IPS DF 6.9 (cell line): ENCODE measurements at places on chromosomes 6 and 20.

DNA sequence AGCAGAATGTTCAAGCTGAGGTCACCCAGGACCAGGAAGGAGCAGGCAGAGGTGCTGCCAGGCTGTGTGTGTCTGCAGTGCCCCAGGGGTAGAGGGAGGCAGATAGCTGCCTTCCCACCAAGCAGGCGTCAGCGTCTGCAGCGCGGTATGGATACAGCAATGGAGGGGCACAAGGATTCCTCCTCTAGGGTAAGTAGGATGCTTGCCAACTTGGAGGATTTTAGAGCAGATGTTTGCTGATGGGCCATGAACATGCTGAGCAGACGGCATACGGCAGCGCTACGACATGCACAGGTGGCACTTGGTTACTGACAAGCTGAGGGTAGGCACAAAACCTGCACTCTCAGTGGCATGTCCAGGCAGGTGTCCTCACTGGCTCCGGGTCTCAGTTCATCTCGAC, 48.1 kb downstream of the PSMG4 start:
- no peak for DNase-seq

GRCh38 chr6:41720783-41721182, 14.6 kb downstream of the TFEB start:
- no peak for DNase-seq

GRCh38 chr6:148881593-148882311, 134.9 kb downstream of the UST start:
- DNase-seq = no peak

- DNase-seq = no peak
These were observed 13.3 kb upstream of the IL20RA start for GRCh38 chr6:137058037-137058436.

DNA sequence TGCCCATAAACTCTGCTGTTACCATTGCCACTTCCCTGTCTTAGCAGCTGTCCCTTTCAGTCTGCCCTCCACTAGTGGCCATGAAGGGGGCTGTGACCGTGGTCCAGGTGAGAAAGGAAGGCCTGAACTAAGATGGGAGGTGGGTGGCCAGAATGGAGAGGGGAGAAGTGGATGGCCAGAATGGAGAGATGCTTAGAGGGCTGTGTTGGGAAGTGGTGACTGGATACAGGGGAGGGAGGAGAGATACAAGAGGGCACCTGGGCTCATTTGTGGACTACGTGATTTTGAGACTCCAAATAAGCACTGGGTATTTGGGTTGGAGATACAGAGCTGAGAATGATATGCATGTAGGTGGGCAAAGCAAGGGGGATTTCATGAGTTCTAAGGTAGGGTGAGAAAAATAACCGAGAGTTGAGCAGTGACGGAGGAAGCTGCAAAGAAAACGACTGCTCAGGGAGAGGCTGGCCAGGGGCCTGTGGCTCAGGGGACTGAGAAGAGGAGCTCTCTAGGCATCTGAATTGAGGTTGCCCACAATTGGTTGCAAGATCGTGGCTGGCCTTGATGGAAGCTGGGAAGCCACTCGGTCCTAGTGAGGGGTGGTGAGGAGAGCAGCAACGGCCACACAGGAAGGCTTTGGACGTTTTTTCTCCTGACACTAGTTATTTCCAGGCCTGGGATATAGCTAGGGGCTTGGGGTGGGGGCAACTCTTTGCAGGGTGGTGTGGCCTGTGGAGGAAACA, 36.9 kb downstream of the PANK2 start:
- no peak for DNase-seq

- DNase-seq = no peak
These were observed 38.4 kb upstream of the EIF2S2 start for GRCh38 chr20:34150306-34151000.

DNA sequence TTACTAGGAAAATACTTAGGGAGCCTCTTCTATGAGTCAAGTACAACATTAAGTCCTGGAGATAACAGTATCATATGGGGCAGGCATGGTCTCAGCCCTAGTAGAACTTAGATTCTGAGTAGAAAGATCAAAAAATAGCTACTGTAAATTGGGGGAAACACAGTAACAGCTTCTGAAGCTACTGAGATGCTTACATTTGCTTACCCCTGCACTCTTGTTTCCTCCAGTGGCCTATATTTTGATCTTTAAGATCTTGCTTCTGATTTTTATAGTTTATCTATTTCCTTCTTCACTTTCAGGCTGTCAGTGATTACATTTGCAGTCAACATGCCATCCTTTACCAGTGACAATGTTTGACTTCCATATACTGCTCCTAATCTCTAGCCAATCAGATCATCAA, 35.3 kb downstream of the HIVEP2 start:
- DNase-seq = no peak

DNA sequence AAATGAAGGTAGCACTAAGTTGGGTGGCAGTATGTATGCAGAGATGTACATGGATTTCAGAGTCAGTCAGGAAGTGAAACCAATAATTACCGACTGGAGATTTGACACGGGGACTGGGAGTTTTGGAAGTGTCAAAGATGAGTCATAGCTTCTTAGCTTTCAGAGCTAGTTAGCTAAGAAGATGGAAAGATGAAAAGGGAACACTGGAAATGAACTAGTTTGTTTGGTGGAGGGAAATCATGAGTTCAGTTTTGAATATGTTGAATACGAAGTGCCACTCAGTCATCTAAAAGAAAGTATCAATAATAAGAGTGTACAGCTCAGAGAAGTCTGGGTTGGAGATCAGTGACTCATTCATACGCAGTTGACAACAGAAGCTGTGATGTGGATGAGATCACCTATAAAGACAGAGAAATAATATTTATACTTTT, 7.5 kb downstream of the ESF1 start:
- no peak for DNase-seq

DNA sequence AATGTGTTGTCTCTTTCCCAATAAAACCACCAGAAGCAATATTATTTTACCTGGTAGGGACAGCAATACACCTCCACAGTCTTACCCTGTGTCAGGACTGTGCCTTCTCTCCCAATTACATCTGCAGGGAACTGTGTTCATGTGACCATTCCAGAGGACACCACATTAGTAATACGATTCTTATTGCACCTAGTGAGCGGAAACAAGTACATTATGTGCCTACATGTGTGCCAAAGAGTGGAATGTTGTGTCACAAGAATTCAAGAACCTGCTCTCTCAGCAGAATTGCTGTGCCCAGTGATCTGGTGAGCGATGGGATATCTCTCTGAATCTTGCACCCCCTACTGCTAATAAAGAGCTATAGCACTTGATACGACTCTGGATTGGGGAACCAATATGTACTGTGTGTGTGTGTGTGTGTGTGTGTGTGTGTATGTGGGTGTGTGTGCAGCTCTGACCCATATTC, 57.4 kb upstream of the FOXC1 start:
- no peak for DNase-seq

DNA sequence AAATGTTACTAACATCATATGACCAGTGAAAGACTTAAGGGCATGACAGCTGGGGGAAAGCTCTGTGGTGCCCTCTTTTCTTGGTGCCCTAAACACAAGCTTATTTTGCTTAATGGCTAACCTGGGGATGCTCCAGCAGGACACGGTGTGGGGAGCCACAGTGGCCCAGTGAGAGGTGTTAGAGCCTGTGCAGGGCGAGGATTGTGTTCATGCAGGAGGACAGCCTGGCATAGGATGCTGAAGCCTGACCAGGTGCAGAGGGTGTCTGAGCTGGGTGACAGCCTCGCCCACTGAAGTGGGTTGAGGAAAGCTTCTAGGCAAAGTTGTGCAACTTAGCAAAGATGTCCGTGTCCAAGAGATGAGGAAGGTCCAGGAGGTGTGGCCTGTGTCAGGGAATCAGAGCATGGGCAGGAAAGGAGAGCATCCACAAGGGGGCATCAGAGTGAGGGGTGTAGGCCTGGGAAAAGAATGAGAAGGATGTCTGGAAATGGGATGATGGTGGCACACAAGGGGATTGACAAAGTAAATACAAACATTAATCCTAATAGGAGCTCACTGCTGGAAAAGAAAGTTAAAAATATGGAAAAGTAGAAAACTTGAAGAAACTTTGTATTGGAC, 33.9 kb downstream of the SLC17A4 start:
- DNase-seq = peak; percentile 50

DNA sequence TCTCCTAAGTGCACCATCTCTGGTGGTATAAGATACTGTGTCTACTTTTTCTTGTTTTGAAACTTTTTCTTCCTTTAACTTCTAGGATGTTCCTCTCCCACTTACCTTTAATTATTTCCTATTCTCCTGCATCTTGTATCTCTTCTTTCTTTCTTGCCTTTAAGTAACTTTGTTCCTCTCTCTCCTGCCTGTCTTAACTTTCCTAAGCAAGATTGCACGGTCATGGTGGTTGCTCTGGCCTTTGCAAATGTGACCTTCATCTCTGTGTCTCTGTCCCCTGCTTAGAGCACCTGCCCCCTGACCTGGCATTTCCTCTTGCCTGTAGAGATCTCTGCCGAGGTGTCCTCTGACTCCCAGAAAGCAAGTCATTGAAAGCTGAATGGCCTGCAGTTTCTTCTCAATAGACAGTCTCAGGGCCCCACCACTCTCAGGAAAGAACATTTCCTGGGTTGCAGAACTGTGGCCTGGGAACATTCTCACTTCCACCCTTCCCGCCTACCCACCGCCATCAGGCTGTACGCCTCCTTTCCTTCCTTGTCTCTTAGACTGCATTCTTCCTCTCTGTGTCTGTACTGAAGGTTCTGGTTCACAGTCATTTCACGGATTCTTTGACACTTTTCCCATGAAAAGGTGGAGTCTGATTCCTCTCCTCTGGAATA, 12.8 kb downstream of the ZDHHC14 start:
- no peak for DNase-seq

DNA sequence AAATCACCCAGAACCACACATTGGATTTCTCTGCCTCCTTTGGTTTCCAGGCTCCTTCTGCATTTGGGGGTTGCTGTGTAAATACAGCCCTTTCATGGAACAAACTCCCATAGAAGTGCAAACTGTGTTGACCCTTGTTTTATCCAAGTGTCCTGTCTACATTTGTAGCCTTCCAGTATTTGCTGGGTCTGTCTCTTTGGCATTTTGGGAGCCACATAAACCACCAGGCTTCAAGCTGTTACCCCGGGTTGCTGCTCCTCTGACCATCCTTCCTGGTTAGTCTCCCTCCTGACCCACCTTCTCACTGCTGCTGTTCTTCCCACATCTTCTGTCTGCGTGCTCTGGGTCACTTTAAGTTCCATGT, 7.6 kb upstream of the MTHFD1L start:
- no peak for DNase-seq

DNA sequence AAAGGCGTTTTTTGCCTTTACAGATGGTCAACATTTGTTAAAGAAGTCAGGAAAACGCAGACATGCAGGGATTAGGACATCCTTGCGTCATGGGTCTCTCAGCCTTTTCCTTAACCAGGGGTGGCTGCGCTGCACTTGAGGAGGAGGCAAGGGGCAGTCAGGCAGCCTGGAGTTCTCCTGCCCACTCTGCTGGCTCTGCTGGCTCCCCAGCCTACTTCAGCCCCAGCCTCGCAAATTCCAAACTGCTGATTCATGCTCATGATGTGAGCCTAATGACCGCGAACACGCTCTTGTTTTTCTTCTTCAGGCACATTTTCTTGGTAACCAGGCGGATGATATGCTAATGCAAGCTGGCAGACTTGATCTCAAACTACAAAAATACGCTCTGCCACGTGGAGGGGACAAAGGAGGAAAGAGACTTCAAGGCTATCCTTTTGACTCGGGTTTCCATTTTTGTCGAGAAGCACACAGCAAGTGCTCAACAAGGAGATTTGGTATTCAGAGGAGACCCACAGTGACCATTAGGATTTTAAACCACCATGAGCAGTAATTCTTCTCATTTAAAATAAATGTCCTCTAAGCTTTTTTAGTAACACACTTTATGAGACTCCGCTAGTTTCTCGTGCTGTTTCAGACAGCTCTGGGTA, 290.3 kb upstream of the STXBP5 start:
- peak; percentile 58 for DNase-seq

GRCh38 chr6:158377860-158378259, 65.6 kb downstream of the TULP4 start:
- DNase-seq = no peak

DNA sequence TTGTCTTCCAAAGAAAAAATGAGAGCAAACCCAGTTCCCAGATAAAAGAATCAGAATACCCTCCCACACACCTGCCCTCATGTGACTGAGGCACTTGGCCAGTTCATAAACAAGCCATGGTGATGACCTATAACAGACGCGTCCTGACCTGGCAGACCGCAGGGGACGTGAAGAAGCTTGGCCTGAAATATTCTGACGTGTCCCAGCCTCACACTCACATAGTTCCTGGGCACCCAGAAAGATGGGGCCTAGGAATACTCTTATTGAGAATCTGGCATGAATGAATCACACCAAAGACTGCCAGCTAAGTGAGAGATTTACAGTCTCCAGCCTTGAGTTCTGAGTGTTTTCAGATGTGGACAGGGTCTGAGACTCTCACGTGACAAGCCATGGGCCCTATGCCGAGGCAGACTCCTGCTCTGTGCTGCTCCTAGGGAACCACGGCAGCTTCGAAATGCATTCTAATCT, 17.2 kb upstream of the MAP3K4 start:
- DNase-seq = no peak

- no peak for DNase-seq
These were observed 5.3 kb upstream of the CGA start for GRCh38 chr6:87100216-87100615.

GRCh38 chr6:51495610-51496396, 591.6 kb downstream of the PKHD1 start:
- no peak for DNase-seq

GRCh38 chr20:5065166-5065878, 54.4 kb downstream of the PCNA start:
- no peak for DNase-seq

GRCh38 chr6:33709605-33710295, 1.8 kb downstream of the UQCC2 start:
- DNase-seq = no peak

- DNase-seq = no peak
These were observed 26.3 kb upstream of the FYN start for GRCh38 chr6:111899531-111899930.
